ENCODE measurements at places on chromosomes 3 and 15.

DNA sequence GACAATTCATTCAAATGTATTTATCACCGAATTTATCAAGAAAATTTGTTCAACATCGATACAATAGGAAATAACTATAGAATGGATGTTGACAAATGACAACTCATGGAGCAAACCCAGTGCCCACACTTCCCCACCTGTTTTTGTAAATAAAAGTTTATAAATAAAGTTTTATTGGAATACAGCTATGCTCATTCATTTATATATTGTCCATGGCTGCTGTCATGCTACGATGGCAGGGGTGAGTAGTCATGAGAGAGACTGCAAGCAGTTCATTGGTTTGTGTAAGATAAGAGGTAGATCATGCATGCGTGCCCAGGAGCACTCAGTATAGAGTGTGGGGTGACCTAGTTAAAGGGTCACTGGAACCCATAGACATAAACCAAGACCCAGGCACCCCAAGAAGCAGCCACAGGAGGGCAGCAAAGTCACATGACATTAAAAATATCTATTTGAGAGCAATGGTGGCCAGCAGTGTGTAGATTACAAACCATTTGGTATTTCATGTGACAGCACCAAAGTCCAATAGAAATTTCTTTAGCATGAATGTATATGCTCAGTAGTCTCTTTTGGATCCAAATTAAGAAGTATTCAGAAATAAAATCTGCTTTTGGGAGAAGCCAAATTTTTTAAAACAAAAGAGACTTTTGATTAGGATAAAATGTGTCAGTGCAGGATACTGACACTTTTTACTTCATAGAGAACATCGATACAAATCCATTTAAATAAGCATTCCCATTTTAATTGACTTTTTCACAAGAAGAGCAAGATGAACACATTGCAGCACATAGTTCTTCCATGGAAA lies 794.8 kb downstream of the MCTP2 start:
- no peak for DNase-seq

GRCh38 chr15:55993804-55994560 lies 570 bp upstream of the NEDD4 start:
- DNase-seq, result no peak

GRCh38 chr3:120795017-120795648 lies 52.6 kb downstream of the GTF2E1 start:
- peak; percentile 66 for DNase-seq

GRCh38 chr15:63198371-63199250 lies 9.2 kb downstream of the RAB8B start:
- DNase-seq, result no peak

DNA sequence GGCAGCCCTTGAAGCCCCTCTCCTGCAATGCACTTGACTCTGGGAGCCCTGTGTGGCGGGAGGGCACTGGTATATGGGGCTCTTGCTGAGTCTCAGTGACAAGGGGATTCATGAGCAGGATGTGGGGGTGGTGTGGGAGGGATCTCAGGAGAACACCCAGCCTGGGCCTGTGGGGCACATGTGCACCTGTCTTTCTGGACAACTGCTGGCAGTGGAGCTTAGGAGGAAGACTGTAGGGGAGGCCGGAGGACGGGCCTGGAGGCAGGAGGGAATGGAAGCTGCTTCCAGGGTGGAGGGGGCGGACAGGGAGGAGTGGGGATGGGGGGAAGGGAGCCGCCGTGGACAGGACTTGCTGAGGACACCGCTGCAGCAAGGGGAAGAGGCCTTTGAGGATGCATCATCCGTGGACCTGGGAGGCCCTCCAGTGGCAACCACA lies 10.8 kb upstream of the SNRPA1 start:
- DNase-seq, result no peak

DNA sequence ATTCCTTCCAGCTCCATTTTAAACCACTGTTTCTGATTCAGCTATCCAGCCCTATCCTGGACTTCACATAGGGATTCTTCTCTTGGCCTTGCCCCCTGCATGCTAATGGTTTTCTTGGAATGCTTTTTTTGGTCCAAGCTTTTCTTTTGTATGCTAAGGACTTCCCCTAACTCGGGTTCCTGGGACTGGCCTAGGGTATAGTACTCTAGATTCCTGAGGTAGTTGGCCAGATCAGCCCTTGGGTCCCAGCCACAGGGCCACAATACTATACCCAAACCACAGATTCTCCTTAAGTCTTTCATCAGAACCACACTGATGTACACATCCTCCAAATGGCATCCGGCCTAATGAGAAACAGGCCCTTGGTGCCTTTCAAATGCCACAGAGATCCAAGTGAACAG lies 2.8 kb downstream of the FYCO1 start:
- DNase-seq, result no peak

DNA sequence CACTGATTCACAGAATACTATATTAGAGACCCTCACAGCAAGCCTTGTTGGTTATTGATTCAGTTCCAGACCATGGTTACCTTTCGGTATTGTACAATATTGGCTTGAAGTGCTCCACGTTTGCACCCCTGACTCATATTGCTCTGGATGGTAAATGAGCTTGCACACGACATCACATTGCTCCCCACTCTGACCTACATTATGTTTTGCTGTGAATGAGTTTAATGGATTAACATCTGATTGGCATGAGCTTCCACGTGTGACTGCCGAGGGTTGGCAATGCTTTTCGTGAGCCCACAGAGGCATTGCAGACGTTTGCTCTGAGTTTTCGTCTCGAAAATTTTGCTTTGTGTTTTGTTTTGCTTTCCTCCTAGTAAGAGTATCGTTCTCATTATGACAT lies 225.8 kb upstream of the ICE2 start:
- DNase-seq, result no peak

- DNase-seq, result no peak
These were observed 121.2 kb downstream of the MECOM start for GRCh38 chr3:169542331-169542751.

DNA sequence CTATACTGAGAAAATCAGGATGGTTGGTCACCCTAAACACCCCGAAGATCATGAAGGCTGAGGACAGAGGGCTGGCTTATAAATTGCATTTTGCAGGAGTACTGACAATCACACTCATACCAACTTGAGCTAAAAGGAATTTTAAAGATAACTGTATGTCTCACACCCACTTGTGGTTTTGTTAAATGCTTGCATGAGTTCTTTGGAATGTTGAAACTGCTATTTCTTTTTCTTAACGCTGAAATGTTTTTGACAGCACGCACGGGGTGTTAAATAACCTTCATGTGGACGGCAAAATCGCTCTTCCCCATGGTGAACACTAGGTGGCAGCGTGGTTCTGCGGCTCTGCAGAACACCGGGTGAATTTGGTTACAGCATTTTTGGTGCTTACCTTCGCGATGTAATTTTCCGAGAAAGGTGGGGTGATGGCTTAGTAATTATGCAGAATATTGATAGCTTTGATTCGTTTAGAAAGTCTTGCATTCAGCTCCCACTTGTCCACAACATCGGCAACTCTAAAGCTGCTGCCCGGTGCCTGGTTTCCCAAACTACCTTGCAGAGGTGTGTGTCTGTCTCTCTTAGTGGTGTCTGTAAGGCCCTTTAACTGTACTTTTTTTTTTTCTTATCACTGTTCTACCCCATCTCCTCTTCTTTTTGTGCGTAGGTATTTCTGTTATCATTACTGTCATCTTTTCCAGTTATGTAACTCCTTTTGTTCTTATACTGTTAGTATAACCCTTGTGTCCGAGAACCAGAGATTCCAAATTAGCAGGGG lies 51.7 kb downstream of the ARNT2 start:
- peak; percentile 32 for DNase-seq

- DNase-seq, result no peak
These were observed 87.4 kb downstream of the NFKBIZ start for GRCh38 chr3:101936419-101937356.

GRCh38 chr3:178971614-178972013 lies 100.0 kb downstream of the ZMAT3 start:
- DNase-seq, result no peak

DNA sequence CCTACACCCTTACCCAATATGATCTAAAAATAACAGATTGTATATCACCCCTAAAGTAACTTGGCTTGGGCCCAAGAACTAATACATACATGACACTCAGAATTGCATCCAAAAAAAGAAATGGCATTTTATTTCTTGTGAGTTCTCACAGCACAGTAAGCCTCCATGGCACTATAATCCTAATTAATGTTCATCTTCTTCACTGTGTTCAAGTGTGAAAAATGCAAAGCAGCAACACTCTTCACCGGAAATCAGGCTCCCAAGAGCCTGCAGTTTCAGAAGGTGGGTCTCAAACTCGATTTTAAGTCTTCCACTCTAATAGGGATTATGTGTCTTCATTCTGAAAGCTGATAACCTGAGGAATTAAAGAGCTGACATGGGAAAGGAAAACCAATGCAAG lies 142.8 kb upstream of the TSC22D2 start:
- DNase-seq, result no peak

DNA sequence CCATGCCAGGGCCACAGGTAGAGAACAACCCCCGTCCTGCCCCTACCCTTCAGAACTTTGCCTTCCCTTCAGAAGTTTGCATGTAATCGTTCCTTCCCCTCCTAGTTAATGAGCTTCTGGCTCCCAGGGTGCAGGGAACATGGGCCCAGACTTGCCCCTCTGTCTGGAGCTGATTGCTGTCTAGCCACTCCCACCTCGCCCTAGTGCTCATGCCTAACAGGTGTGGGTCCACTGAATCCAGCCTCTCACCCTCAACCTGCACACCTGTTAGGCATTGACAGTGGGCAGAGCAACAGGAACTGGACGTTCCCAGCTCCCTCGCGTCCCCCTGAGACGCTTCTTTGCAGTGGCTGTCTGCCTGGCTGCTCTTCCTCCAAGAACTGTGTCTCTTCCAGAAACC lies 40.3 kb downstream of the WNT5A start:
- DNase-seq, result no peak

- DNase-seq, result no peak
These were observed 13.9 kb upstream of the TMPRSS7 start for GRCh38 chr3:112020674-112021085.

- no peak for DNase-seq
These were observed 161.3 kb downstream of the OCA2 start for GRCh38 chr15:27937851-27938250.

DNA sequence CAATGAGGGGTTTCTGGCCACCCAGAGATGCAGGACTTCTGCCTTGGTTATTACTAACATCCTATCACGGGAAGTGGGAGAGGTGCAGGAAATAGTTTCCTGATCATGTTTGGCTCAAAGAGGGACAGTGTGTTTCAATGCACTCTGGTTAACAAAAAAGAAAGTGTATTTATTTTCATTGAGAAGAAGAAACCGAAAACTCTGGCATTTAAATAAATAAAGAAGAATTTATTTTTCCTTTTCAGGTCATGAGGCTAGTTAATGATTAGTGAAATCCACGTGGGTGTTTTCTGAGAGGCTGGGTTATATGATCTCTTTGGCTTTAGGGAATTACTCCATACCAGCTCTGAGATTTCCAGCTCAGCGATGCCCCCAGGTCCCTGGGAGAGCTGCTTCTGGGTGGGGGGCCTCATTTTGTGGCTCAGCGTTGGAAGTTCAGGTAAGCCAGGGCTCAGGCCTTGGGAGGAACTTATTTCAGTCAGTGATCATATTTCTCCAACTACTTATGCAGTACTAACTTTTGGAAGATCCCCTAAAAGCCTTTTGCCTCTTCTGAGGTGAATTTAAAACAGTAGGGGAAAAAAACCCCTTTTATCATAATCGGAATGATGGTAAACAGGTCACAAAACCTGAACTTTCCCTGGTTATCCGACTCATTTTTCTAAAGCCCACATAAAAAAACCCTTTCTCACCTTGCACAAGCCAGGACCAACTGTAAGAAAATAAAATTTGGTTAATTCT lies at the start of gene PLA1A:
Gene PLA1A, plus strand, starts transcription at position 338 of the 741 bp plus-strand sequence. Its CDS starts 29 bp downstream, at position 367.
- DNase-seq, result no peak

- no peak for DNase-seq
These were observed 102.2 kb upstream of the LPP start for GRCh38 chr3:188051801-188052168.

DNA sequence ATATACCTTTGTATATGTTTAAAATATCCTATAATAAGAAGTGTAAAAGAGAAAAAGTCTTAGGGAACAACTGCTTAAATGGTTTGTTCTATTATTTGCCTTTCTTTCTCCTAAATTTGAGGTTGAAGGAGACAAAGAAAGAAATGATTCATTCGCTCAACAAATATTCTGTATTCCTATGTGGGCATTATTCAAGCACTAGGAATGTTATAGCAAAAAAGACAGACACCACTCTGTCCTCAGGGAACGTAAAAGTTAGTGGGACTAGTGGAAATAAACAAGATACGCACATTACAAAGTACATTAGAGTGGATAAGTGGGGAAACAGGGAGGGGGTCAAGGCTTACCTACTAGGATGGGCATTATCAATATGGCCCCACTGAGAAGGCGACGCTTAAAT lies 332.2 kb downstream of the LPP start:
- DNase-seq, result no peak

GRCh38 chr3:138241061-138241460 lies 54.0 kb downstream of the ARMC8 start:
- no peak for DNase-seq

GRCh38 chr15:90174140-90174875 lies 26.8 kb upstream of the SEMA4B start:
- no peak for DNase-seq

GRCh38 chr3:18649666-18650363 lies 224.7 kb upstream of the SATB1 start:
- no peak for DNase-seq

- DNase-seq, result no peak
These were observed 476.5 kb upstream of the TPRG1 start for GRCh38 chr3:188695241-188695640.

DNA sequence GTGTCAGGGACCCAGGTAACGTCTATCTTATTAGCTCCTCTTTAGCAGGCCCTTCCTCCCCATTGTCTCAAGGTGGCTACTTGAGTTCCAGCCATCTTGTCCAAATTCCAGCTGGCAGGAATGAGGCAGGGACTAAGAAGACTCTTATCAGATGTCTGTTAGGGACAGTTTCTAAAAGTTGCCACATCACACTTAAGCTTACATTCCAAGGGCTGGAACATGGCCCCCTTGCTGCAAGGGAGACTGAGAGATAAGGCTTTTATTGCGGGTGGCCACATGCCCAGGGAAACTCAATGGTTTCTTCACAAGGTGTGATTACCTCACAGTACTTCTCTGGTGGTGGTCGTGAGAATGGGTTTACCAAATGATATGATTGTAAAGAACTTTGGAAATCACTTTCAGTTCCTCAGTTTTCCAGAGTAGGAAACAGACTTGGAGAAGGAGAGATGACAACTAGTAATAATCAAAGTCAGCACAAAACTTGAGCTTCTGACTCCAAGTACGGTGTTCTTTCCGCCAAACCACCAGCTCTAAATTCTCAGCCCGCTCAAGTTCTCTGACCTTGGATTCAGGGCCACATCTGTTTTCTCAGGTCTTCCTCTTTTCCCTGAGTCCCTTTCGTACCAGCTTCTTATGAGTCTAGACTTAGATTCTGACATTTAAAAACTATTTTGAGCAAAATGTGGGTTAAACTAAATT lies 14.2 kb downstream of the PDIA5 start:
- DNase-seq, result no peak

DNA sequence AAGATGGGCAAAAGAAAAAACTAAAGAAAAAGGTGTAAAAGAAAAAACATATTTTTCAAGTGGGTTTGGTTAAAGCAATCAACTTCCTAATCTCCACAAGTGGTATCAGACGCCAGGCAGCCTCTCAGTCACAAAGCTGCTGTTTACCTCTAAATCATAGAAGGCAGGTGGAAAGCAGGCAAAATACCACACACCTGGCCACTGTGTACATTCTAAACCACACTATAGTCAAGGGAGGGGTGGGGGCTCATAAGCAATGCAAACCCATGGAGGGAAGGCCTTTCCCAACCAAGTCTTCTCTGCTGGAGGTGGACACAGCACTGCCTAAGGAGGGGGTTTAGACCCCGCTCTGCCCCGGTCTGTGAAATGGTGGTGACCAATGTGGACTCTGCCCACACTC lies 50.4 kb downstream of the MCF2L2 start:
- no peak for DNase-seq
